ENCODE measurements at places on chromosomes 3 and 15.
A peak's percentile ranks its signal among the peaks of the same experiment; 100 is the strongest.

GRCh38 chr3:36318621-36319200 is 61.6 kb upstream of the STAC start:
- DNase-seq: no peak

- DNase-seq: no peak
These were observed 166.9 kb downstream of the UACA start for GRCh38 chr15:70596354-70597055.

- DNase-seq: no peak
These were observed 37.6 kb upstream of the TRIM71 start for GRCh38 chr3:32780071-32780734.

GRCh38 chr15:29734917-29735572 is 87.2 kb downstream of the TJP1 start:
- DNase-seq: no peak

- DNase-seq: no peak
These were observed 110.1 kb upstream of the GBE1 start for GRCh38 chr3:81871358-81872155.

GRCh38 chr3:98702166-98702565 is 61.0 kb upstream of the ST3GAL6 start:
- no peak for DNase-seq

- DNase-seq: no peak
These were observed 127.6 kb upstream of the GBE1 start for GRCh38 chr3:81888914-81889557.

DNA sequence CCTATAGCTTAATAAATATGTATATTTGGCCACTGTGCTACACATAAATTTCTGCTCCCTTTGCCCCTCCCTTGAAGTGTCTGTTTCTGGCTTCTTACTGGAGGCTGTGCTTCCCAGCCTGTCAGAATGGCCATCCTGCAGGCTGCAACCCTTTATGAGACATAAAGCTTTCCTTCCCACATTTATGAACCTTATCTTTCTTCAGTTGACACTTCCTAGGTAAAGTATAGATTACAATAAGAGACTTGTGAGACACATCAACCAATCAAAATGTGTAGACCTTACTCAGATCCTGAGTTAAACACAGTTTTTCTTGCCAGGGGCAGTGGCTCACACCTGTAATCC is 29.5 kb downstream of the SCN11A start:
- no peak for DNase-seq

DNA sequence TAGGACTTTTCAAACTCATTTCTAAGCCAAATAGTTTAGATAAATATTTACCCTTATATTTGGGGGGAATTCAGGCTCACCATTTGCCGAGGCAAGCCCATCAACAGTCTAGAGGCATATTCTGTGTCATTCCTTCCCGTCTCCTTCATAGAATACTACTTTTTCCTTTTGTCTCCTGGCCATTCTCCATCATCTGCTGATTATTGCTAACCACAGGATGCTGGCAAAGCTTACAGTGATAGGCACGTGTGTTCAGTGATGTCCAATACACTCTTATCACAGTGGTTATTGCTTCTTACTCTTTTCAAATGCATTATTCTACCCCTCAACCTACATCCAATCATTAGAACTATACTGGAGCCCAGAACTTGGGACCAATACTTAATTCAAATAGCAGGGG is 130.6 kb upstream of the ZBED2 start:
- no peak for DNase-seq

DNA sequence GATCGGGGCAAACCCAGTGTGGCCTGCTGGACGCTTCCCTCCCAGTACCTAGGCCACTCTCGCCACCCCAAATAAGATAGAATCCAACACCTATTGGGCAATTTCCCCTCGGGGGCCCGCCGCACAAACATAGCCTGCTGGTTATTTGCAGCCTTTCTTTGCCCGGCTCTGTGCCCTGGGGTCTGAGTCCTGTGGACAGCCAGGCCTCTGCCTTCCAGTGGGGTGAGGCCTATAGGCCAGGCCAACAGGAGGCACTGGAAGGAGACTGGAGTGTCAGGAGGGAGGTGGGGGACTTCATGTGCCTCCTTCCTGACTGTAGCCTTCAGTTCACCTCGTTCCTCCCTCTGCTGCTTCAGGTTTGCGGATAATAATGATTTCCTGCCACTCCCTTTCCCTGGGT is 47.4 kb upstream of the LDHAL6B start:
- DNase-seq: no peak

- DNase-seq: no peak
These were observed 57.3 kb downstream of the FRMD5 start for GRCh38 chr15:44137750-44138149.

- DNase-seq: no peak
These were observed 122.0 kb upstream of the ALDH1A3 start for GRCh38 chr15:100757661-100758060.

- DNase-seq: no peak
These were observed 152.2 kb downstream of the IGSF11 start for GRCh38 chr3:118882353-118882947.

DNA sequence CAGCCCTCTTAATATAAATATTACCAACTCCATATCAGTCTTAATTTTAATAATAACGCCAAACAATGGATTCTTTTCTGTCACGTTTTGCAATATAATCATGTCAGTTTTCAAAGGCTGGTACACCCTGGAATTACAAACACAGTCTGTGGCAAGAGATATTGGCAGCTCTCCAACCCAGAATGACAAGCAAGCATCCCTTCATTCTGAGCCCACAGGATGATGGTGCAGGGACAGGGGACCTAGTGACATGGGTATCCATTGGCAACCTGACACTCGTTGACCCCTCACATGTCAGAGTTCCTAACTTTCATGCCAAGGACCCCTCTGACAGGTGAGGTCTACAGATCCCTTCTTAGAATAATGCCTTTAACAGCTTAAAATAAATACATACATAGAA is 154.5 kb upstream of the TSC22D2 start:
- DNase-seq: peak; percentile 54

DNA sequence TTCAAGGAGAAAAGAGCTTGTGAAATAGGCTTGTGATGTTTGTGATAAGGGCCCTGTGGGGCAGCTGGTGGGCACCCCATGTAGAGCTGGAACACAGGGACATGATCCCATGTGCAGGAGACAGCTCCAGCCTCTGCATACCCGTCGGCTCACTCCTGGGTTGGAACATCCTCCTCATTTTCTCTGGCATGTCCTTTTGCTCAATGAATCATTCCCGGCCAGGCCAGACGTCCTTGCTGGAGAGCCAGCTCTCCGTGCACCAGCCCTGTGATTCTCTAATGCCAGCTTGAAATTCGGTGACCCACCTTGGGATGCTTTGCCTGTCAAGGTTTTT is 77.3 kb downstream of the SMAD3 start:
- no peak for DNase-seq

DNA sequence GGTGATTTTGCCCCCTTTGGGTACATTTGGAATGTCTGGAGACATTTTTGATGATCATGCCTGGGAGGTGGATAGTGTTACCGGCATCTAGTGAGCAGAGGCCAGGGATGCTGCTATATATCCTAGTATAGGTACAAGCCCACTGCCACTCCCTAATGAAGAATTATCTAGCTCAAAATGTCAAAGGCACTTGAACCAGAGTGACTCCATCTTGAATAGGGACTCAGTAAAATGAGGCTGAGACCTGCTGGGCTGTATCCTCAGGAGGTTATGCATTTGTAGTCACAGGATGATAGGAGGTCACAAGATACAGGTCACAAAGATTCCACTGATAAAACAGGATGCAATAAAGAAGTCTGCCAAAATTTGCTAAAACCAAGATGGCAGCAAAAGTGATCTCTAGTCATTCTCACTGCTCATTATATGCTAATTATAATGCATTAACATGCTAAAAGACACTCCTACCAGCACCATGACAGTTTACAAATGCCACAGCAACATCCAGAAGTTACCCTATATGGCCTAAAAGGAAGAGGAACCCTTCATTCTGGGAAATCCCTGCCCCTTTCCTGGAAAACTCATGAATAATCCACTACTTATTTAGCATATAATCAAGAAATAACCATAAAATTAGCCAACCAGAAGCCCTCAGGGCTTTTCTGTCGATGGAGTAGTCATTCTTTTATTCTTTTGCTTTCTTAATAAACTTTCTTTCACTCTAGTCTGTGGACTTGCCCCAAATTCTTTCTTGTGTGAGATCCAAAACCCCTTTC is 40.0 kb upstream of the FAM3D start:
- DNase-seq: no peak

DNA sequence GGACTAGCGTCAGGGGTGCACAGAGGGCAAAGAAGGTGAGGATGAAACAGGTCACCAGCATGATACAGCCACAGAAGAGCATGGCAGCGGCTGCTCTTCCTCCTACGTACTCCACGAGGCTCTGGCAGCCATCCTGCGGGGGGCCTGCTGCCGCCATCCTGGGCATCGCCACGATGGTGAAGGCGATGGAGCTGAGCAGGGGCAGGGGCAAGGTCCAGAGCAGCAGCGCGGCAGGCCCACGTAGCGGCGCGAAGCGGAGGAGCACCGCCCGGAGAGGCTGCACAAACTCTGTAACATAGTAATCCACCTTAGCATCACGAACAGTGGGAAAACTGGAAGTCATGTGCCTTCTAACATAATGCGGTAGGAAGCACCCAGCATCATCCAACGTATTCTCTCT is 491.6 kb downstream of the PYDC2 start:
- no peak for DNase-seq

- DNase-seq: no peak
These were observed 357.1 kb upstream of the CFAP20DC start for GRCh38 chr3:59406943-59407342.

- DNase-seq: no peak
These were observed 7.2 kb upstream of the DGKG start for GRCh38 chr3:186369217-186369616.

DNA sequence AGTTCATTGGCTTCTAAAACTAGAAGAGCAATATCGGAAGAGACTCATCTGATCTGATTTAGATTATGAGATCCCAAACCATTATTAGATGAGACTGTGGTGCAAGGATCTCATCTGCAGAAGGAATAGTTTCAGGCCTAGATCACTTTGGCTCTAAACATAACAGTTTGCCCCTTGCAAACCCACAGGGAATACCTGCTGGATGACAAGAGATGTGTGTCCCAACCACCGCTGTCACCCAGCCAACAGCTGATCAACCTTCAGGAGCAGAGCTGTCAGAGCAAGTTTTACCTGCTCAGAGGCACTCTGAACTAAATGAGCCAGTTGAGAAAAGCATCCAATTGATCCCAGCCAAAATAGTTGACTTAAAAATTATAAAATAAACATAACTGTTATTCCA is 64.0 kb upstream of the ST3GAL6 start:
- no peak for DNase-seq

- no peak for DNase-seq
These were observed 513.4 kb downstream of the SHQ1 start for GRCh38 chr3:72334681-72335457.

- DNase-seq: no peak
These were observed 67.4 kb upstream of the MEX3B start for GRCh38 chr15:82113106-82113715.

- DNase-seq: no peak
These were observed 3.7 kb downstream of the IGF2BP2 start for GRCh38 chr3:185820973-185821758.

DNA sequence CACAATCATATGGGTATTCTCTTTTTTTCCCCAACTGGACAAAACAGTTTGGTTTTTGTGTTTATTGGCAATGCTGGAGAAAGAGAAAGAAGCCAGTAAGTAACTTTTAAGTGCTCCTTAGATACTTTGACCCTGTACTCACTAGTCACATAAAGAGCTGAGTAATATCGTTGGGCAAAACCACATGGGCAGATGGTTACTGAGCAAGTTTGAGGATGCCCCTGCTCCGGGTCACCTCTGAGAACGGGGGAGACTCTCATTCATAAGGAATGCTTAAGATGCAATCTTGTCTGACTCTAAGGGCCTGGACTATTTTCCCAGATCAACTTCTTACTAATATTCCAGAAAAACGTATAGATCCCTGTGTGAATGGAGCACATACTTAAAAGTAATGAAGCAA is 106.4 kb upstream of the SLC2A2 start:
- DNase-seq: no peak

GRCh38 chr3:56799251-56799882 is 2.4 kb downstream of the ARHGEF3 start:
- DNase-seq: no peak

GRCh38 chr3:132867956-132868355 is 145.7 kb upstream of the NPHP3 start:
- no peak for DNase-seq

GRCh38 chr3:7508821-7509220 is 647.9 kb downstream of the GRM7 start:
- no peak for DNase-seq

GRCh38 chr3:49638445-49638844 is 35.7 kb upstream of the APEH start:
- no peak for DNase-seq

DNA sequence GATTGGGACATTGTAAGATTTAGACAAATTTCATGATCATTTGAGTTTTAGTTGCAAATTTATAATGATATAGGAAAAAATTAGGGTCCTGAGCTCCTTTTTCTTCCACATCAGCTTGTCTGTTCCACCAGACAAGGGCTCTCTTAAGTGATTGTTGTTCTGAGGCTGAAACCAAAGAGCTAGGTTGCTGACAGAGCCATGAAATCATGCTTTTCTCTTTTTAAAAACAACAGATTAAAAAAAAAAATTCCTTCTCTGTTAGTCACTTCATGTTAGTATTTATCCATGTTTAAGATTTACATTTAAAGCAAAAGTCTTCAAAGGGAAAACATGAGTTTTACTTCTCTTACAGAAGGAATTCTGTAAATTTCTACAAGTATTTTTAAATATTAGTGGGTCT is 56.8 kb downstream of the ATP2C1 start:
- no peak for DNase-seq

DNA sequence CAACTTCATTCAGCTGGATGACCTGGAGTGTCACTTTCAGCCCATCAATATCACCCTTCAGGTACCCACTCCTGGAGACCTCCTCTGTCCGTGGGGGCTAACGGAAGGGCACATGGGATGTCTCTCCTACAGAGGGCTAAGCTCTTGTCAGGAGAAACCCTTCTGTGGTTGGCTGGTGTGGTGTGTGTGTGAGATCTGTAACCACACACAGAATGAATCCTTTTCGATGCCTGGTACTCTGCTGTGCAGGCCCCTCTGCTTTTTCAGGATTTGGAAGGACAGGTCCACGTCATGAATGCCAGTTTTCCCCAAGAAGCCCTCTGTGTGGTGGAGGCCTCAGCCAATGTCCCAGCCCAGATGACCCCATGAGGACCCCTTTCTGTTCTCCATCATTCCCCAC is 117.7 kb upstream of the CTDSPL start:
- DNase-seq: no peak

- DNase-seq: no peak
These were observed 1.6 kb downstream of the PDE8A start for GRCh38 chr15:84983294-84983693.

GRCh38 chr3:45486926-45487325 is 98.5 kb downstream of the LARS2 start:
- DNase-seq: no peak

DNA sequence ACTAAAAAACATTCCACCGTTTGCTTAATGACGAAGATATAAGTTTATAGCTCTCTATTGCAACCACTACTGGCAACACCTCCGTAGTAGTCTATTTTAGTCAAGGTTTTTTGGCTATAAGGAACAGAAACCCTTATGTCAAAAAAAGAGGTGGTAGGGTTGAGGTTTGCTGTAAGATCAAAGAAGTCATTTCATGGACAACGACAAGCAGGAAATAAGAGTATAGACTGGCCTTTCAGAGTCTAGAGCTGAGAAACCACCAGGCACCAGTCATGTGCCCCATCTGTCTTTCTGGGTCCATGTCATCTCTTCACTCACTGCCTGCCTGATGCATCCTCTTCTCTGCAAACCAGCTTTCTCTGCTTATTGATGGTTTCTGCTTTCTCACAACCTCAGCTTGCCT is 42.7 kb downstream of the THBS1 start:
- no peak for DNase-seq

GRCh38 chr15:92662762-92663161 is 7.2 kb upstream of the FAM174B start:
- no peak for DNase-seq
